ENCODE measurements at places on chromosomes 5 and 9. TPM values are rescaled to one million over a fixed set of nuclear protein-coding genes. Genes with fewer than 3 reads are reported as not detected.

DNA sequence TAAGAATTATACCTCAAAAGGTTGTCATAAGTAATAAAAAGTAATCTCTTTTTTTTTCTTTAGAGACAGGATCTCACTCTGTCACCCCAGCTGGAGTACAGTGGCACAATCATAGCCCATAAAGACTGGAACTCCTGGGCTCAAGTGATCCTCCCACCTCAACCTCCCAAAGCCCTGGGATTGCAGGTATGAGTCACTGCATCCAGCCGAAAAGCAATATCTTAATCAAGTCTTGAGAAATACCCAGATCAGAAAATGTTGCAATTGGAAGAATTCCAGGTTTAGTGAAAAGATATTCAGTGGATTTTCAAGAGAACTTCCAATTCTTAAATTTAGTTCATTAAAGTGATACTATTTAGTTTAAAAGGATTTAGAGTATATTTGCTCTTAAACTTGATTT lies 40.9 kb upstream of the IDNK start:
- H3K27me3 ChIP-seq: no peaks in the 10 kb centered on the region
- no peak overlapping the region for H3K4me3 ChIP-seq
- no peak for DNase-seq
- no peaks in the 10 kb centered on the region for H3K36me3 ChIP-seq

DNA sequence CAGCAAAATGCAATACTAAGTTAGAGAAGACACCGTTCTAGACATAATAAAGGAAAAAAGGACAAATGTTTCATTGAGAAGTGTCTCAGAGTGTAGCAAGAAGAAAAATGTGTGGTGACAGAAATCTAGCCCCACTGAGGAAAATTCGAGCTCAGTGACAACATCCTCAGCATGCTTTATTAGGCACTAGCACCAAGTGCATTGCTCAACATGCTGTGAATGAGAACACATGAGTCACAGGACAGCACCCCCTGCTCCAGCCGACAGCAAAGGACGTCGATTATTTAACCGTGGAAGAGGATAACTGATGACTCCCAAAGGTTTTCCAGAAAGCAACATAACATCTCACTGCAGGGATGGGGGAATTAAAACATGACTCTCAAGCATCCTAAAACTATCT lies 182.7 kb downstream of the GNAQ start:
- no peak overlapping the region for H3K27ac ChIP-seq
- no peaks in the 10 kb centered on the region for H3K36me3 ChIP-seq
- no peak for DNase-seq

DNA sequence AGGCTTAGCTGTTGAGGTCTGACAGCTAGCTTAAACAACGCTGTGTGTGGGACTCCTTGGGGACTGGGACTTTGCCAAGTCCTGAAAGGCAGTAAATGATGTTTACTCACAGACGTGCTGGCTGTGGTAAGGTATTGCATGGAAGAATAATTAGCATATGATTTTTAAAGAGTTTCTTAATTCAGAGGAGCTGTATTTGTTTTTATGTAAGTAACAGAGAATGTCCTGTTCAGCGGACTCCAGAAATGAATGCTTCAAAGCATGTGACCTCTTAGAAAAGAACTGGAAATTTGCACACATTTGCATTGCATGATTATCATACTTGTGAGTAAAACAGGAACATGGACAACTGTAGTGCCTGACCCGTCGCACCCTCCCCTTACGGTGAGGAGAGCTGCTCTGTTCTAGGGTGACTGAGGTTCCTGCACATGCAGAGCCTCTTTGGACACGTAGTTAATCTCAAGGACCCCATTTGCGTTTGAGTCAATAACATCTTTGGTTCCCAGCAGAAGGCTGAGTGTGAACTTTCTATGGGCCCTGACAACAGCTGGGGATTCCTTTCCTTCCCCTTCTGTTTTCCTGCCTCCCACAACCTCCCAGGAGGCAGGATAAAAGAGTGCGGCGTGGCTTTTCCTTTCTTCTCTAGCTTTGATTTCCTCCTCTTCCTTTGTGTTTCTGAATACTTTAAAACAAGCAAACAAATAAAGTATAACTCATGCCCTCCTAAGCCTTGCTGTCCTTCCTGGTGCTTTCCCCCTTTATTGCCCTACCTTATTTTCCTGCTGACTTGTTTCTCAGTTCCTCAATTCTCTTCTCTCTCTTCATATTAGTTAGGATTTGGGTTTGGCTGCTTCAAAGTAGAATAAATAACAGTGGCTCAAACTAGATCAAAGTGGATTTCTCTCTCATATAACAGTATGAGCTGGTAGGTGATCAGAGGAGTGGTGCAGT lies 157.2 kb upstream of the CD180 start:
- H3K27ac ChIP-seq: no peak overlapping the region
- peak; percentile 15 for DNase-seq
- H3K27me3 ChIP-seq: no peaks in the 10 kb centered on the region
- H3K4me3 ChIP-seq: no peak overlapping the region
- H3K36me3 ChIP-seq: no peaks in the 10 kb centered on the region
- H3K4me1 ChIP-seq: peaks cover 13% of the 10 kb centered on the region

Gene CDKN2B-AS1
- total RNA-seq: not detected

Gene IZUMO3
- not detected for total RNA-seq

Data from neural progenitor cell (in vitro differentiated cells).